ENCODE measurements at places on chromosomes 12 and 14.

DNA sequence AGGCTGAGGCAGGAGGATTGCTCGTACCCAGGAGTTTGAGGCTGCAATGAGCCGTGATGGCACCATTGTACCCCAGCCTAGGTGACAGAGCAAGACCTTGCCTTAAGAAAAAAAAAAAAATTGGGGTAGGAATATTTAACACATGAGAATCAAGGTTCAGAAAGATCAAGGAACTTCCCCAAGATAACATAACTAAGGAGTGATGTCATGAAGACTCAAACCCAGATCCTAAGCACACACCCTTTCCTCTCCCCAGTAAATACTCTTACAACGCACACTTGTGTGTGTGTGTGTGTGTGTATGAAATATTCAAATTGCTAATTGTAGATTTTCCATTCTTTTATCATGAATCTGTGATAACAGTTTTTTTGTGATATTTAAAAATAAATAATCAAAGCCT is 90.6 kb upstream of the NUDT4 start:
- no peak for DNase-seq

GRCh38 chr14:22650960-22651521 is 6.9 kb upstream of the OR6J1 start:
- peak; percentile 14 for DNase-seq

GRCh38 chr14:42002141-42002540 is 395.5 kb downstream of the LRFN5 start:
- DNase-seq = no peak

DNA sequence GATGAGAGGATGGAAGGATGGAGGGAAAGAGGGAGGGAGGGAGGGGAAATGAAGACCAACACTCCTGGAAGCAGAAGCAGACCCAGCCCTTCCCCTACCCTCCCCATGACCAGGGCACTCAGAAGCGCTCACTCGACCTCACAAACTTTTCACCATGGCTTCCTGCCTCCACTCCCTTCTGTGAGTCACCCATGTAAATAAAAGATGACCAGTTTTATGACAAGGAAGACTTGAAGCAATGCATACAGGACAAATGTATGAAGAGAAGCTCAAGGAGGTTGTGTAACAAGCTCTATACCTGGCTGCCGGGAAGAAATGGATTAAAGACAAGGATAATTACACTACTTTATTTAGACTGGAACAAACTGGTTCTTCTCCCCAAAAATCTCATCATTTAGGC is 63.8 kb downstream of the CDC42BPB start:
- no peak for DNase-seq

- no peak for DNase-seq
These were observed 122.9 kb downstream of the PPHLN1 start for GRCh38 chr12:42448841-42449240.

DNA sequence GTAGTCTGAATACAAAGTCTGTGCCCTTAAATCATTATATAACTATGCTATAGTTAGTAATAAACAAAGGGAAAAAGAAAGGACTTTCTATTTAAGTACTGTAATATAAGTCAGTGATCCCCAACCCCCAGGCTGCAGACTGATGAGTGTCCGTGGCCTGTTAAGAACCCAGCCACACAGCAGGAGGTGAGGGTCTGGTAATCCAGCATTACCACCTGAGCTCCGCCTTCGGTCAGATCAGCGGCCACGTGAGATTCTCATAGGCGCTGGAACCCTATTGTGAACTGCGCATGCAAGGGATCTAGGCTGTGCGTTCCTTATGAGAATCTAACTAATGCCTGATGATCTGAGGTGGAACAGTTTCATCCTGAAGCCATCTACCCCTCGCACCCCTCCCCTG is 15.7 kb downstream of the NFYB start:
- no peak for DNase-seq

DNA sequence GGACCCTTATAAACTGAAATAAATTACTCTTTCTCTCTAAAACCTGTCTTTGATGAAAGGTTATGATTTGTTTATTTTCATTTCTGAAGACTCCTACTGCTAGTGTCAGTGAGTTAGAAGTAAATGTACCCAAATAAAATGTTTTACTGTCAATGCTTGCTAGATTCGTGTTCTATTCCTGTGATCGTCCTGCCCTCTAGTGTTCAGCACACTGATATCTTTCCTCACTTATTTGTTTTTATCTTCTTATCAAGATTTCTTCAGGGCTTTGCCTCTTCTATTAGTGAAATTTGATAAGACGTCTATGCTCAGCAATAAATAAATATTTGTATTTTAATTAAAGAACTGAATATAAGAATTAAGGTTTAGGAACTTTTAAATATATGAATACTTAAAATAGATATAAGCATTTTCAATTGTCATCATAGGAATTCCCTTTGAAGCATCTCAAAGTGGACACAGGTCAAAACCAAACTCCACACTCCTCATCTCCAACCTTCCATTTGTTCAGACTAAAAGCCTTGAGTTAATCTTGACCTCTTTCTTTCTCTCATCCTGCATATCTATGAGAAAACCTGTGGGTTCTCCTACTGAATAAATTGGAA is 75.8 kb downstream of the C12orf50 start:
- no peak for DNase-seq

GRCh38 chr14:65025818-65026217 is 39.1 kb downstream of the FNTB start:
- DNase-seq = no peak

DNA sequence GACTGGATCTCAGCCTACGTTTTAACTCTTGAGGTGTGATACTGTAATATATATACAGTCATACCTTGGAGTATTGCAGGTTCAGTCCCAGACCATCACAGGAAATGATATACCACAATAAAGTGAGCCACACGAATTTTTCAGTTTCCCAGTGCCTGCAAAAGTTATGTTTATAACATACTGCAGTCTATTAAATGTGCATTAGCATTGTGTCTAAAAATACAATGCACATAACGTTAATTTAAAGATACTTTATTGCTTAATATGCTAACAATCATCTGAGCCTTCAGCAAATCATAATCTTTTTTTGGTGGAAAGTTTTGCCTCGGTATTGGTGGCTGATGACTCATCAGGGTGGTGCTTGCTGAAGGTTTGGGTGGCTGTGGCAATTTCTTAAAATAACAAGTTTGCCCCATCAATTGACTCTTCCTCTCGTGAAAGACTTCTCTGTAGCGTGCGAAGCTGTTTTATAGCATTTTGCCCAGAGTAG is 18.9 kb downstream of the PYROXD1 start:
- no peak for DNase-seq

DNA sequence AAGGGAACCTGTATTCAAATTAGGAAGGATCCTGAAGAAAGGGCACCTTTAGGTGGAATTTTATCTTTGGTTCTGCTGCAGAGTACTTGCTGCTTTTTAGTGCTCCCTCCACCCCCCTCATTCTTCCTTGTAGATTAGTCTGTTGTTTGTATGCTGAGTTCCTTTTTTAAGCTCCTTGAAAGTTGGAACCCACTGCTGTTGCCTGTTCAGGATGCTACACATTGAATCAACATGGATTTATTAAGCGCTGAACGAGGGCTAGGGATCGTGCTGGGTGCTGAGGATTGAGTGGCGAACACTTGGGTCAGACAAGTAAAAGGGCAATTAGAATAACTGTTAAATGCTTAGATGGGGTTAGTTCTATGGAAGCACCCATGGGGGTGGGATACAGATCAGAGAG is 884 bp upstream of the AMN1 start:
- no peak for DNase-seq

GRCh38 chr14:87626266-87626665 is 366.7 kb downstream of the GALC start:
- DNase-seq = no peak

- DNase-seq = no peak
These were observed 120.7 kb downstream of the CRACR2A start for GRCh38 chr12:3632256-3632655.

GRCh38 chr14:93976477-93977057 is at the start of gene ASB2:
Gene ASB2, minus strand, starts transcription at chr14:93976570. Its CDS starts 12,031 bp downstream, at chr14:93964539.
- DNase-seq = no peak

DNA sequence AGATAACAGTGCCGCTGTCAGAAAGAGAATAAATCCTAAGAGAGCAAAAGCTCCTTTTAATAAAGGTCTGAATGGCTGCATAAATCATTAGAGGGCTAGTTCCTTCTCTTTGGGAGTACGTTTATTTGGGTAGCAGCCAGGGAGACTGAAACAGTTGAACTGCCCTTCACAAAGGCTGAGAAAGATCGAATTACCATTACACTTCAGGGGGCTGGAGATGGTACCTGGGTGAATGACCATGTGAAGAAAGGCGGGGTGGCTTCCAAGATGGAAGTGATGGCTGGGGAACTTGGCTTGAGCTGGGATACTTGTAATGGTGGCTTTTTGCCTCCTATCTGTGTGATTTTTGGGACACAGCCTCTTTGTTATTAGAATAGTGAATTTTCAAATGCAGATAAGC is 1.7 kb upstream of the FGD4 start:
- no peak for DNase-seq

GRCh38 chr12:110277530-110278254 is 3.4 kb upstream of the ATP2A2 start:
- no peak for DNase-seq

DNA sequence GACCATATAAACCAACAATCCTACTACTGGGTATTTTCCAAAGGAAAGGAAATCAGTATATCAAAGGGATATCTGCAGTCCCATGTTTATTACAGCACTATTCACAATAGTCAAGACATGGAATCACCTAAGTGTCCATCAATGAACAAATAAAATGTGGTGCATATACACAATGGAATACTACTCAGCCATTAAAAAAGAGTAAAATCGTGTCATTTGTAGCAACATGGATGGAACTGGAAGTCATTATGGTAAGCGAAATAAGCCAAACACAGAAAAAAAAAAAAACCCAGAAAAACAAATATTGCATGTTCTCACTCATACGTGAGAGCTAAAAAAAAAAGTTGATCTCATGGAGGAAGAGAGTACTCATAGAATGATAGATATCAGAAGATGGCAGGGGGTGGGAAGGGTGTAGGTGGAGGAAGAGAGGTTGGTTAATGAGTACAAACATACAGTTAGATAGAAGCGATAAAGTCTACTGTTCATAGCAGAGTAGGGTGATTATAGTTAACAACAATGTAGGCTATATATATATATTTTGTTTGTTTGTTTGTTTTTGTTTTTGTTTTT is 49.3 kb downstream of the BCAT1 start:
- no peak for DNase-seq

DNA sequence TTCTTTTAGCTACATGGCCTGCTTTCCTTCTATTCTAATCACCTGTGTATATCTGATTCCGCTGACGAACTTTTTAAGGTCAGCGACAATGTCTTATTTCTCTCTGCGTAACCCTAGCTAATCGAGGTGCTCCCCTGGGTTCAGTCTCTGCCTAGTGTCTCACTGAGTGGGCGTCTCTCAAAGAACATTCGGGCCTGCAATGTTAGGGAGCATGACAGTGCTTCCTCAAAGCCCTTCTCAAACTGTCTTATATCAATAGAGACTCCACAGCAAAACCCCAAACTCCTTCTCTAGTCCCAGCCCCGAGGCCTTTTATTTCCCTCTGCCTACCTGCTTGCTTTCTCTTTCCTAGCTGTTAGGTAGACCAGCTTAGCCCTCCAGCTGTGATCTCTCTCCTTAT is 13.7 kb upstream of the RPS6KL1 start:
- DNase-seq = no peak

DNA sequence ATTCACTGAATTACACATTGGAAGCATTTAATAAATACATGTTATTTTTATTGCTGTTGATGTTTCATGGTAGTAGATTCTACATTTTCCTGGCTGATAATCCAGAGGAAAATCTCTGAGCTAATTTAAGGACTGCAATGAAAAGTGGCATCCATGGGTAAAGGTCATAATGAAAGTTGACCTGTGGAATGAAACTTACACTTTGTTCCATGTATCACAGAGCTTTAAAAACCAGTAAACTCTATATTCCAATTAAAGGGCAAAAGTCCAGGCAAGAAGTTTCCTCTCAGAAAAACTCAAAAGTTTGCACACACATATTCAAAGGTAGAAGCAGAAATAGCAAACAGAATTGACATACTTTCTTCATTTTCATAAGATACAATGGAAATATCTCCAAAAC is 44.8 kb upstream of the MYF6 start:
- DNase-seq = no peak

GRCh38 chr12:113610698-113611097 is 139.0 kb upstream of the LHX5 start:
- DNase-seq = no peak

- DNase-seq = no peak
These were observed at the start of gene LTBP2 for GRCh38 chr14:74611650-74612349. Gene LTBP2, minus strand, starts transcription at chr14:74612237. Its CDS starts 293 bp downstream, at chr14:74611944.

- DNase-seq = no peak
These were observed 8.5 kb downstream of the MYH6 start for GRCh38 chr14:23399591-23399990.

DNA sequence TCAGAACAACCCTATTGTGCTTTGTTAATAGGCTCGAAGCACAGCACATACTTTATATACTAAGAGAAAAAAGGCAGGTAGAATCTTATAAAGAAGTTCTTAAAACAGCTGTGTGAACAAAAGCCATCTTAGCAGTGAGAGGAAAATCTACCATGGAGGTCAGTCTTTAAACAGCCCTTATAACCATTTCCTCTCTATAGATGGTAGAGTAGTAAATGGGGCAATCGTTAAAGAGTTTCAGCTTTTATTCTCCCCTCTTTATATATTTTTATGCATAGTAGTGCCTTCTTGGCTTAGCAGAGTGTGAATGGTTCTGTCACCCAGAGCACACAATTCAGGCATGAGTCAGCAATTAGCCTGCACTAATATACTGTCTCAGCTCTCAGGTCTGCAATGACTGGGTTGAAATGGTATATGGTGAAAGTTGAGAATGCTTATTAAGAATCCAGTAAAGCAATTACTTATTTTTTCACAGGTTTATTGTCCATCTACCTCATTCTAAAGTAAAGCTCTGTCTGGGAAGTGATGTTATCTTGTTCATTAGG is 305.0 kb downstream of the NELL2 start:
- DNase-seq = no peak

DNA sequence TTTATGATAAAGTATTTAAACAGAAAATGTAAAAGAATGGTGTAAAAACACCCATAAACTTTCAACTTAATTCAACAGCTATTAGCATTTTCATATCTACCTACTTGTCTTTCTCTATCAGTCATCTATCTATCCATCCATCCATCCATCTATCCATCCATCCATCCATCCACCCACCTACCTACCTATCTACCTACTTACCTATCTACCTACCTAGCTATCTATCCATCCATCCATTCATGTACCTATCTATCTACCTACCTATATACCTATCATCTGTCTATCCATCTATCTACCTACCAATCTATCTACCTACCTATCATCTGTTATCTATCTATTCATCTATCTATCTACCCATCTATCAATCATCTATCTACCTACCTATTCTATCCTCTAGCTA is 8.5 kb downstream of the NOS1 start:
- no peak for DNase-seq

- DNase-seq = no peak
These were observed 78.9 kb downstream of the EMP1 start for GRCh38 chr12:13275241-13276085.

- no peak for DNase-seq
These were observed 16.3 kb downstream of the YAF2 start for GRCh38 chr12:42221726-42222125.

DNA sequence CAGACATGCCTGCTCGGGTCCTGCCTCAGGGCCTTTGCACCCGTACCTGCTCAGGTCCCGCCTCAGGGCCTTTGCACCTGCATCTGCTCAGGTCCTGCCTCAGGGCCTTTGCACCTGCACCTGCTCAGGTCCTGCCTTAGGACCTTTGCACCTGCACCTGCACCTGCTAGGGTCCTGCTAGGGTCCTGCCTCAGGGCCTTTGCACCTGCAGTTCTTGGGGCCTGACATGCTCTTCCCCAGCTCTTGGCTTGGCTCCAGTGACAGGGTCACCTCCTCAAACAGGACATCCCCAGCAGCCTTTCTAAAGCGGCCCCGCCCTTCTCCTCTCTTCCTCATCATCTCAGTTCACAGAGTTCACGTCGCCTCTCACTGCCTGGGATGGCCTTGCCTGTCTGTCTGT is 54.9 kb upstream of the NCOR2 start:
- no peak for DNase-seq
